ENCODE measurements at places on chromosomes 12 and 14.
A peak's percentile ranks its signal among the peaks of the same experiment; 100 is the strongest.

- DNase-seq: no peak
These were observed 9.8 kb upstream of the PNMA1 start for GRCh38 chr14:73723797-73724661.

- no peak for DNase-seq
These were observed 56.7 kb downstream of the KIAA0586 start for GRCh38 chr14:58484176-58484575.

- no peak for DNase-seq
These were observed 10.1 kb upstream of the TWF1 start for GRCh38 chr12:43816168-43816567.

GRCh38 chr14:38790916-38791315 lies 312.1 kb downstream of the SEC23A start:
- DNase-seq: no peak

DNA sequence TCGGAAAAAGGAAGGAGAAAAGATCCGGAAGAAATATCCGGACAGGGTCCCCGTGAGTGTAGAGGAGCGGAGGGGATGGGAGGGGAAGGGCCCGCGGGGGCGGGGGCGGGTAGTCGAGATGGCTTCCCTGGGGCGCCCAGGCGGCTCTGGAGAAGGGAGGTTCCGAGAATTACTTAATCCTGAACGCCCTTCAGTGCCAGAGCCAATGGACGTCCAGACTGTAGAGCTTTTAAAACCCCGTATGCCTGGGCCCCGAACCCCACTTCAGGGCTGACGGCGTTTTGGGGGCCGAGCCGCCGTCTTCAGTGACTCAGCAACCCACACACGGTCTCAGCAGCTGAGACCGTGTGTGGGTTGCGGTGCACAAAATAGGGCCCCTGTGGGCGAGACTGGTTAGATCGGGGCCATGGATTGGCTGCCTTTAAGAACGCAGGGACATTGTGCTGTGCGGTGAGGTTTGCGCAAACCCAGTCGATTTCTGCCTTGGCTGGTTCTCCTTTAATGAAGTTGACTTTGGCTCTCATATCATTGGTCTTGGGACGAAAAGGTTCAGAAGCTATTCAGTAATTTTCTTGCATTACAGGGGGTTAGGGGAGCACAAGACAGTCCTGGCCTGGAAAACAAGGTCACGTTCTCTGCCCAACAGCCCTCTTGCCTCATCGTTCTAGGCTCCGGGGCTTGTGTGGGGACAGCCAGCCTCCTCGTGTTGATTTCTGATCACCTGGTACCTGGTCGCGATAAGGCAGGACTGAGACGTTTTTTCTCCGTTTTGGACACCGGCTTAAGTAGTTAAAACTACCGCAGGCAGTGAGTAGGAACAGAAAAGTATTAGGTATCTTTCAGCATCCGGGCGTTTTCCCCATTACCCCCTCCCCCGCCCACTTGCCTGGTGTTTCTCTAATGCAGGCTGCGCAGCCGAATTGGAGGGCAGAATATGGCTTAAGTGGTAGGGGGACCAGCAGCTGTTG lies 775 bp downstream of the GABARAPL1 start:
- peak; percentile 54 for DNase-seq

- DNase-seq: no peak
These were observed 375.0 kb downstream of the DPF3 start for GRCh38 chr14:72518809-72519377.

GRCh38 chr14:23121361-23121771 lies 2.3 kb upstream of the CEBPE start:
- no peak for DNase-seq

DNA sequence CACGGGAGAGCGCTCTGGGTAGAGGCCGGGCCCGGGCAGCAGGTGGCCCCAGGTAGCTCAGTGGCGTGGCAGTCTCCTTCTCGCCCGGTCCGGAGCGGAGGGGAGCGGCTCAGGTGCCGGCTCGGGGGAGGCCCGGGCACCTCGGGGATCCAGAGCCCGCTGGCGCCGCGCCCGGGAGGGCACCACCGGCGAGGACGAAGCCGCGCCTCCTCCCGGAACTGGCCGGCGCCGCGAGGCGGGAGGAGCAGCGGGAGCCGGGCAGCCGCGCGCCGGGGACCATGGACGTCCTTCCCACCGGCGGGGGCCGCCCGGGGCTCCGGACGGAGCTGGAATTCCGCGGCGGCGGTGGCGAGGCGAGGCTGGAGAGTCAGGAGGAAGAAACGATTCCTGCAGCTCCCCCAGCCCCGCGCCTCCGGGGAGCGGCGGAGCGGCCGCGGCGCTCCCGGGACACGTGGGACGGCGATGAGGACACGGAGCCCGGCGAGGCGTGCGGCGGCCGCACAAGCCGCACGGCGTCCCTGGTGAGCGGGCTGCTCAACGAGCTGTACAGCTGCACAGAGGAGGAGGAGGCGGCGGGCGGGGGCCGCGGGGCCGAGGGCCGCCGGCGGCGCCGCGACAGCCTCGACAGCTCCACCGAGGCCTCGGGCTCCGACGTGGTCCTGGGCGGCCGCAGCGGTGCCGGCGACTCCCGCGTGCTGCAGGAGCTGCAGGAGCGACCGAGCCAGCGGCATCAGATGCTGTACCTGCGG lies 21.5 kb upstream of the GNS start:
- DNase-seq: no peak

All from activated T-cell treated with anti-CD3 and anti-CD28 coated beads for 1 hour (primary cell).